ENCODE measurements at places on chromosomes 5 and 9.
A peak's percentile ranks its signal among the peaks of the same experiment; 100 is the strongest.

DNA sequence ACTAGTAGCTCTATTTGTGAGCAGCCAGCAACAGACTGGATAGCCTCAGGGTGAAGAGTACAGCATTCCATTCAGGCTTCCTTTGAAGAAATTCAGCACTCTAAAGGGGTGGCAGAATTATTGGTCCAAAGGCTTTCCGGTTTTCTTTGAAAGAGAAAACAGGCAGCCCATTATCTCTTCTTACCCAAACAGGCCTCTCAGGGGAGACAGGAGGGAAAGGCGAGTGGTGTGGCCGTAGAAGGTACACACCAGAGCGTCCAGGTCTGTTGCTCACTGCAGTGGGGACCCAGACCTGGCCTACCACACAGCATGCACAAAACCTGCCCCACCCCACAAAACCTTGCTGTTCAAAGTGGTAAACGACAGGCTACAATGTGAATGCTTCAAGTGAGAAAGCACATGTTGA lies 83.3 kb downstream of the ZNF608 start:
- DNase-seq, result no peak

GRCh38 chr9:96686638-96687335 lies 31.7 kb upstream of the PRXL2C start:
- DNase-seq, result peak; percentile 44

- no peak for DNase-seq
Measured at GRCh38 chr5:20157089-20157488, 169.1 kb upstream of the CDH18 start.

GRCh38 chr5:133627180-133627579 lies 14.8 kb upstream of the FSTL4 start:
- DNase-seq, result no peak

GRCh38 chr5:148953711-148954110 lies 109.2 kb downstream of the SH3TC2 start:
- no peak for DNase-seq

- DNase-seq, result no peak
Measured at GRCh38 chr5:96909003-96909402, 26.9 kb upstream of the LNPEP start.

DNA sequence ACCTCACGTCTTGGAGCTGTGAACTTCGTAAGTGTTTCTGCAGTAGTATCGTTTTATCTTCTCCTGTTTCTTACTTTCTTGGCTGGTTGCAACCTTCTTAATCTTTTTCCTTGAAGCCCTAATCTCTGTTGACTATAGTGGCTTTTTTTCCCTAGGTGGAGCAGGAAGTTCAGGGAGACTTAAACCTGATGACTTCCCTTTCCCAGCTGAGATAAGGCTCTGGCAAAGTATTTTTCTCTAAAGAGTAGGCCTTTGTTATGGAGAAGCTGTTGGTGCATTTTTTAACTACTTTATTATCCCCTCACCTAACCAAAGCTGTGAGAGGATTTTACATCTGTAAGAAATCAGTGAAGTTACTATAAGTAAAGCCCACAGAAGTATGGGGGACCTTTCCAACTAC lies 723.1 kb upstream of the RIOK2 start:
- no peak for DNase-seq

GRCh38 chr5:119367502-119368237 lies 11.9 kb downstream of the TNFAIP8 start:
- DNase-seq, result no peak

DNA sequence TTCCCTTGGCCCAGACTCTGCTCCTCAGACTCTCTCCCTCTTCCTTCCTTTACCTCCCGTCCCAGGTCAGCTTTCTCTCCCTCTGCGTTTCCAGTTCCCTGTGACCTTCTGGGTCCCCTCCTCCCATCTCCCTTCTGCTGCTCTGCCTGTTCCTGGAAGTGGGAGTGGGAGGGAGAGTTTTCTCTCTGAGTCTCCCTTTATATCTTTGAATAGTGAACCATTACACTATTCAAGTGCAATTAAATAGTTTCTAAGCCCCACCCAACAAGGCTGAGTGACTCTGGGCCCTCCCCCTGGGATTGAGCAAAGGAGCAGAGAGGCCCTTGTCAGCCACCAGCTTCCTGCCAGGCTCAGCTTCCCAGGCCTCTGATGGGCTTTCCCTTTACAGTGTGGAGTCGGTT lies 34.8 kb downstream of the THBS4 start:
- no peak for DNase-seq

GRCh38 chr9:92170848-92171247 lies 55.6 kb upstream of the SPTLC1 start:
- no peak for DNase-seq

GRCh38 chr9:38208206-38208901 lies 139.3 kb upstream of the SHB start:
- DNase-seq, result no peak

DNA sequence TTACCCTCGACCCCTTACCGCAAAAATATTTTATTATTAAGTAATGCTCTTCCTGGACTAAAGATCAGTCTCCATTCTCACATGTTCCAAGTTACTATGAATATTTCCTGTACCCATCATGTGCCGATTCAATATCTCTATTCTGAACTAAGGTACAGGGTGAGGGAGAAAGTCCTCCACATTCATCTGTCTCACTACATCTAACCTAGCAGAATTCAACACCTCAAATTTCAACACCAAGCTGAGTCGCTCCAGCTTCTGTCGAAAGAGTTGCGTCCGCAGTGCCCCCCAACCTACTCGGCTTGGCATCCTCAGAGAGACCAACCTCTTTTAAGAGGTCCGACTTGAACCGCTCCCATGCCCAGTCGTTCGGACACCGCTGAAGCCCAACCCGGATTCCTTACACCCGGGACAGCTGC lies 1.0 kb downstream of the CERT1 start:
- DNase-seq, result no peak

- no peak for DNase-seq
Measured at GRCh38 chr9:36445800-36446361, 45.8 kb upstream of the RNF38 start.

- no peak for DNase-seq
Measured at GRCh38 chr9:110156416-110156815, 51.5 kb downstream of the C9orf152 start.

- DNase-seq, result no peak
Measured at GRCh38 chr5:32814620-32815019, 103.5 kb downstream of the NPR3 start.

GRCh38 chr5:77356740-77357139 lies 135.4 kb downstream of the WDR41 start:
- no peak for DNase-seq

DNA sequence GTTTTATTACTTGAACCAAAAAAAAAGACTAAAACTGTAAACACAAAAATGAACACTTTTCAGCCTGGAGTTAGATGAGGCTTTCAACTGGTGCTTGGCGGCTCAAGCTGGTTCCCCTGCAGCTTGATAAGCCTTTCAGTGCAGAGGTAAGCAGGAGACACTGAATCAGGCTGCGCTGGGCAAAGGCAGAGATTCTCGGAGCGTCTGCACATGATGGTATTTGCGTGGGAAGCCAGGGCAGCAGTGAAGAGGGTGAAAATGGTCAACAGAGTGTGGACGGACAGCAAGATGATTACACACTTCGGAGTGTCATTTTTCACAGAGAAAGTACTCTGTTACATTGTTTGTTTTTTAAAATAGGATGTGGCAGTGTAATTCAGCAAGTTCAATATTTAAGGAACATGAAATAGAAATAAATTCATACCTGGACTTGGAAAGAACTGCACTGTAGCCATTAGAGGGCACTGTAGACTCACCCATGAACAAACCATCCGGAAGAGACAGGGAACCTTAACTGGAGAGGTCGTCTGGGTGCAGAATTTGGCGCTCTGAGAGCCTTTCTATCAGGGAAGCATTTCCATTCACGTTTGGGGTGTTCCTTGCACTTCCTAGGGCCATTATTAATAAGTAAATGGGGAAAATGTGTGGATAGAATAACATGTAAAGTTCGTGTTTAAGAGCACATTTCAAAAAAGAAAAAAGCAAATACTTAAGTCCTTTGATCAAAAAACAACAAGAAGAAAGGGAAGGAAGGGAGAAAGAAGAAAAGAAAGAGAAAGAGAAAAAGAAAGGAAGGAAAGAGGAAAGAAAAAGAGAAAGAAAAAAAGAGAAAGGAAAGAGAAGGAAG lies 69.8 kb downstream of the ICE1 start:
- DNase-seq, result no peak

DNA sequence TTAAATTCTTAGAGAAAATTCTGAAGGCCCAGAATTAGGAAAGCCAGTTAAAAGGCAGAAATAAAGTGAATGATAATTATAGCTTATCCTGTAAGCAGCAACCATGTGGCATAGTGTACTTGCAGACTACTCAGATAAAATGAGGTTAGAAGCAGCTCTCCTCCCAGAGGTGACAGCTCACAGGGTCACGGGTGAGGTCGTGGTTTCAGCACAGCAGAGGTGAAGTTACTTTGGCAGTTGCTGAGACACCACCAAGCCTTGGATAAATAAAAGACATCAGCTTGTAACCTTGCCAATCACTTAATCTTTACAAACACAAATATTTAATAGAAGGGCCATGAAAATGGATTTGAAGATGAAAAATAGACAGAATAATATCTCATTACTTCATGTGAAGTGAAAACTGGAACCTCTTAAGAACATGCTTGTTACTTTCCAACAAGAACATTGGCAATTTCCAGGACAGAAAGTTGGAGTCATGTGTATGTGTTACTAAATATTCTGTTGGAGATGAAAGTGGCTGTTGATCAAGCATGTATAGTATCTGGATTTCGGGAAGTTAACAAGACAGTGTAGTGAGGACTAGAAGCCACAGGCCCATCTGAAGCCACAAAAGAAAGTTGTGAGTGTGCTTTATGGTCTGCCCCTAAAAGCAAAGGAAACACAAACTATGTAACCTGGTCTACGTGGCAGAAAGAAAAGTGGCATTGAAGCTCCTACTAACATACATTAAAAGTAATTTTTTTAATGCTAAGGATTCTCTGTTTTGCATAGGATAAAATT lies 134.4 kb downstream of the ERCC6L2 start:
- DNase-seq, result peak; percentile 56

- no peak for DNase-seq
Measured at GRCh38 chr9:128118472-128118857, 9.1 kb downstream of the PTGES2 start.

GRCh38 chr9:114131808-114132549 lies 23.4 kb upstream of the COL27A1 start:
- no peak for DNase-seq

DNA sequence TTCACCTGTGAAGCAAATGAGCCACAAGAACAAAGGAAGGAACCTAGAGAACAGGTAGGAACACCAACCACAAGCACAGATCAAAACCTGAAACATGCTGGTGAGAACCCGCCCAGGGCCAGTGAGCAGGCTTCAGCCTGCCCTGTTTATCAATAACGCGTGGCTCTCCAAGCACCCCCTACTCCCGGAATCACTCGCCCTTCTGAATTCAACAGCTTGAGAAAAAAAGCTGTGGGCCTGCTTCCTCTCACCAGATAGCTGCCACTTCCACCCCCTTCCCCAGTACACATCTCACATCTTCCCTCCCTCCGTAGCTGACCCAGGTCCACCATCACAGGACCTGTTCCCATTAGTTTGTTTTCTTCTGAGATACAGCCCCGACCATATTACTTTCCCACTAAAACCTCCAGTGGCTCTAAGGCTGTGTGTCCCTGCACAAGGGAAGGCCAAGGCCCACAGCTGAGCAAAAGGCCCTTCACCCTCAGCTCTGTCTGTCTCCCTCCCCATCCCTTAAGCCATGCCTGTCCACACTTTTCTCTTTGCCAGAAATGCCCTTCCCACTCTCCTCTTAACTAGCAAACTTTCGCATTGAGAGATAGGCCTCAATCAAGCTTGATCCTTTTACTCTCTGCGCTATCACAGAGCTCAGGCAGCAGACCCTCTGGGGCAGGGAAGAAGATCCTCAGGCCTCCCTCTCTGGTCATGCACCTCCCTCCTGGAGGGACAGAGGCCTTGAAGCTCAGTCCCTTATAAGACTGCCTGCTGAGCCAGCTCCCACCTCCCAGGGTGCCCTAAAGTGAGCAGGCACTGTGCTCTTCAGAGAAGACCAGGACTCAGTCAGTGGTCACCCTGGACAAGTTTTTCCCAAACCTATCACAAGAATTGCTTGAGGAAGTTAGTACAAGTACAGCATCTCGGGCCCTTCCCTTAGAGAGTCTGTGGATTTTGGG lies 30.1 kb downstream of the B4GALT1 start:
- DNase-seq, result no peak

- no peak for DNase-seq
Measured at GRCh38 chr5:9173281-9174048, 372.4 kb downstream of the SEMA5A start.

DNA sequence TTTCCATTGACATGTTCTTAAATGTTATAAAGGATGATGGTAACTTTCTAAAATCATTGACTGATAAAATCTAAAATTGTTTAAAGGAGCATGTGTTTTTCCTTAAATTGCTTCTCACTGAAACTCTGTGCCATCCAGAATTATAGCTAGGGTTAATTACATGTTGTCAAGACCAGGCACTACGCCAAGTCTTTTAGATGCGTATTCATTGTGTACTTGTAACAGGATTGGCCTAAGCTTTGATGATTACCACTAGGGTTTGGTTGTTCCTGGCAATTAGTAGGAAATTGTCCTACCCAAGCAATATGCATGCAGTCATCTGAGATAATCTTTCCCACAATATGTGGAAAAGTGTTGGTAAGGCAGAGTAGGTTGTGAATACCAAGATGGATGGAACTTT lies 43.8 kb downstream of the PRKACG start:
- DNase-seq, result no peak

DNA sequence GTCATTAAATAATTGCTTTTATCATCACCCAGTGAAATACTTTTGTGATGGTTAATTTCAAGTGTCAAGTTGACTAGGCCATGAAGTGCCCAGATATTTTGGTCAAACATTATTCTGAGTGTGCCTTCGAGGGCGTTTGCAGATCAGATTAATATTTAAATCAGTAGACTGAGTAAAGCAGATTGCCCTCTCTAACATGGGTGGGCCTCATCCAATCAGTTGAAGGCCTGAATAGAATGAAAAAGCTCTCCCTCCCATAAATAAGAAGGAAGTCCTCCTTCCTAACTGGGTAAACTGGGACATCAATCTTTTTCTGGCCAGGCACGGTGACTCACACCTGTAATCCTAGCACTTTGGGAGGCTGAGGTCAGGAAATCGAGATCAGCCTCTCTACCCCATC lies 12.4 kb upstream of the FGF10 start:
- DNase-seq, result no peak

- DNase-seq, result no peak
Measured at GRCh38 chr9:5288591-5288990, 15.9 kb downstream of the RLN2 start.

DNA sequence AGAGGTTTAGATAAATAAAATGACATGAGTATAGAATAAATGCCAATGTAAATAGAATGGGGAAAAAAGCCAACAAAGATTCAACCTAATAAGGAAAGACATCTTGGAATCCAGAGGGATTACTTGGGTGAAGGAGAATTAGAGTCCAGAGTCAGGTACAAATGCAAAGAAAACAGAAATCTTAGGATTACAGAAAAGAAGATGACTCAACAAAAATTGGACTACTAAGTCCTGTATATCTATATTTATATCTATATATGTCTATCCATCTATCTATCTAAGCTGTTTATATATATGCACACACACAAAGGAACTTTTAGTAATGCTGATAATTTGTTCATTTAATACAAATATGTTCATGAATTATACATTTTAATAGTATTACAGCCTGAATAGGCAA lies 27.6 kb downstream of the FAM174A start:
- DNase-seq, result no peak

- no peak for DNase-seq
Measured at GRCh38 chr9:75096796-75097195, 8.5 kb downstream of the OSTF1 start.

Measured in stimulated activated CD8-positive, alpha-beta memory T cell treated with anti-CD3 and anti-CD28 coated beads, Interleukin-4, amount 100 ng/mL, for 1 hour (primary cell).